ENCODE measurements at places on chromosomes 5 and 9.
A peak's percentile ranks its signal among the peaks of the same experiment; 100 is the strongest.

DNA sequence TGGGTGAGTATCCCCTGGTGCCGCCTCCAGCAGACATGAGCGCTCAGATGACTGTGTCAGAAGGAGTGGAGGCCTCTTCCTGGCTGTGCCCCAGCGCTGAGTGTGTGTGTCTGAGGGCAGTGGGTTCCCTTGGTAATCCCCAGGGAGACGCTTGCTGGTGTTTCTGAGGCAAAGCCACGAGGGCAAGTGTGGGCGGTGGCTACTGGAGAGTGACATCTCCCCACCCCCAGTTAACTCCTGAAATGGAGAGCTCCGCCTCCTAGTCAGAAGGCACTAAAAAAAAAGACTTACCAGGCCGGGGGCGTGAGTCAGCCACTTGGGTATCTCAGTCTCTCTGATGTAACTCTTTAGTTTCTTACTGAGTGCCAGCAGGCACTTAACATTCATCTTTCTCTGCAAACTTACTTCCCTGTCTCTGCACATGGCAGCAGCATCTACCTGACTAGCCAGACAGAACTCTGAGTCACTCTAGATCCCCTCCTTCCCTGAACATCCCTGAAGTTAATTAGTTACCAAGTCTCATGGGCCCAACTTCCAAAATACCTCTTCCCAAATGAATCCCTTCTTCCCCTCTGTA is 19.3 kb downstream of the ORM2 start:
- DNase-seq, result peak; percentile 99

DNA sequence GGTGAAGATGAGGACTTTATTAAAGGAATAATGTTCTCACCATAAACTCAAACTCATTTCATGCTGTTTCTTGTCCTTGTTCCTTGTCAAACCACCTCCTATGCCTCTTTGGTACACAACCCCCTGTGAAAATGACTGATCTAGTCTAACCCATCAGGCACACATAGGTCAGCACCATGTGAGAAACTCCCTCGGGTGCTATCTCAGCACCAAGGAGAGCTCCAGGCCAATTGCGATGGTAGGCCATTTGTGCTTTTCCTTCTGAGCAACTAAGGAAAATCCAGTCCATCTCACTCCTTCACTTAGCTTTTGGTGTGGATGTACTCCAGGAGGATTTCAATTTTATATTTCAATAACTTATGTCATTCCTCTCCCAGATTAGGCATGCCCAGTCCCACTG is 199.8 kb downstream of the ZNF608 start:
- DNase-seq, result no peak

GRCh38 chr5:90888511-90889324 is 330.1 kb downstream of the ADGRV1 start:
- no peak for DNase-seq

DNA sequence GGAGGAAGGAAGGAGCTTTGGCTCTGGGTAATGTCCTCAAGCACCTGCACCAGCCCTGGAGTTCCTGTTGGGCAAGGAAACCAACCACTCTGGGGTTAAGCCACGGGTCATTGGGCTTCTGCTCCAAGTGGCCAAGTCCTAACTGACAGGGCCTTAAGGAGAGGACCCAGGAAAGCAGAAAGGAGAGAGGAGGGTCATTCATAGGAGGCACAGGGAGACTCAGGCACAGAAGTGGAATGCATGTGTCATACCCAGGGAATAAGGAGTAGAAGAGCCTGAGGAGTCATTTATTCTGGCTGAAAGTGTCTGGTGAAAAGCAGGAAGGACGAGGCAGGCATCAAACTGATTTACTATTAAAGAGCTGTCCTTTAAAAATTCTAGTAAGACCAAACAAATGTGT is 129.2 kb downstream of the DMRT2 start:
- no peak for DNase-seq

DNA sequence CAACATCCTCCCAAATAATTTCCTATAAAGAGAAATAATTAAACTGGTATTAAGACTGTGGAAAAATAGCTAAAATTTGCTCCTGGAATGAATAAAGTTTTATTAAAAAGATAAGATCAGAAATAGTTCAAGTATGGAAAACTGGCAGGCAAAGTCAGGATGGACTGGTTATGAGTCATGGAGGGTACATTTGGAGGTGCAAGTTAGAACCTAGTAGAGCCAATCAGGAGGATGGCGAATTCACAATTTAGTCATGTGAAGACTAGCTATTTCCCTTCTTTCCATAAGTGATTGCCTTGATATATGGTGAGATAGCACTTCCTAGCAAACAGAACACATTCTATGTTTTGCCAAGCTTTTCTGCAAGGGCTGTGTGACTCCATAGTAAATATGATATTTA is 1303.5 kb downstream of the EFNA5 start:
- DNase-seq, result no peak

Measured in AG09309 (cell line).